8988T (cell line): ENCODE measurements at places on chromosomes 6 and 20.

DNA sequence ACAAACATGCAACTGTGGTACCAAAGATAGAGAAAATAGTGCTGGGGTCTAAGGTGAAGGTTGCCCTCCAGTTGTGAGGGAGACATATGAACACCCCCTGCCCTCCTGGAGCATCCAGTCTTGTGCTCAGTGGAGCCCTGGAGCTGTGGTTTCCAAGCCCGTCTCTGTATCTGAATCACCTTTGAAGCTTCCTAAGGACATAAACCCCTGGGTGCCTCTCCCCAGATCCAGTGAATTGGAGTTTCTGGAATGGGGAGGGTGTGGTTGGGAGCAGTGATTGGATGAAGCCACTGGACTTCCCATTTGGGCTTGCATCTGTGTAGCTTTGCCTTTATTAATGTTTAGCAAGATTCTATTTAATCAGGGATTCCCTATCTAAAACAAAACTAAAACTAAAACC lies 22.4 kb upstream of the E2F3 start:
- no peak for DNase-seq

GRCh38 chr6:15475261-15475660 lies 187.6 kb downstream of the DTNBP1 start:
- DNase-seq: no peak

DNA sequence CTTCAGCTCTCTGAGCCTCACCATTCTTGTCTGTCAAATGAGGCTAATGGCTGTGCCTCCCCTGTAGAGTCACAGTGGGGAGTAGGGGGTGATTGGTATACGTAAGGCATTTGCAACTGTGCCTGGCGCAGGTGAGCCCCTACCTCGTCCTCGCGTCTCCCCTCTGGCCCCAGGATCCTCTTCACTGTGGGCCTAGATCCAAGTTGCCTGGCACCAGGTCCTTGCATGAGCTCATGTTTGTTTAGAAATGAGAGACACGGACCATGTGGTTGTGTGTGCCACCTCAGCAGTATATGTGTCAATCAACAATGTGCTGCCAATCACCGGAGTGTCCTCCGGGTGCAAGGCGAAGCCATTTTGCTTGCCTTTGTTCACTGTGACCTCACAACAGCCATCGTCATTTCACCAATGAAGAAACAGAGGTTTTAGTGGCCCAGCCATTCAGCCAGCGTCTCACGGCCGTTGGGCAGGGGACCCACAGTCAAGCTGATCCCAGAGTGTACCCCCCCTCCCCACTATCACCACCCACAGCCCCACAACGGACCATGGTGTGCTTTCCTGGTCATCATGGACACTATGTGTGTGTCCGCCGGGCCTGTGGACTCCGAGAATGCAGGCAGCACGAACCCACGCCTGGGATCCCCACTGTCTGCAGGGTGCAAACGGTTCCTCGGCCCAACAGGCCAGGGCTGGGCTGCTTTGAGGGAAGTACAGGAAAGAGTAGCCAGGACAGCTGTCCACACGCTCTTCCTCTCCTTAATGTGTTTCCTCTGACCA lies 35.9 kb upstream of the STX16 start:
- no peak for DNase-seq

DNA sequence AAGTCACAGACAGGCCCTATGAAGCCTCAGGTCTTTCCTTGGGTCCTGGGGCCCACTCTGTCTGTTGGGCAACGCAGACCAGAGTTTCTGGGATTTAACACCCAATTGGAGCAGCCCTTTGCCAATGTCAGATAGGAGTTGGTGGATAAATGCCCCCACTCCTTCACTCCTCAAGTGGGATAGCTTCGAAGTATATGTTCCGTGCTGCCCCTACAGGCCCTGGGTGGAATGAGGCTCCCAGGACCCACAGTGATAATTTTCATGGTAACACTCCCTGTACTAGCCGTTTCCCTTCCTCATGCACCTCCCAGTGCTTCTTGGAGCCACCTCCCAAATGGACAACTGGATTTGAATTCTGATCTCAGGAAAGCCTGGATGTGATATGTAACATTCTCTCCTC lies 145.4 kb downstream of the FOXA2 start:
- no peak for DNase-seq

GRCh38 chr20:275791-276190 lies 14.8 kb downstream of the C20orf96 start:
- no peak for DNase-seq
